ENCODE measurements at places on chromosomes 5 and 9.
A peak's percentile ranks its signal among the peaks of the same experiment; 100 is the strongest.

GRCh38 chr5:179886190-179886911 lies 21.3 kb downstream of the TBC1D9B start:
- DNase-seq = no peak

- DNase-seq = no peak
Measured at GRCh38 chr5:604391-604831, 7.7 kb upstream of the CEP72 start.

GRCh38 chr5:127031863-127032232 lies 1.5 kb upstream of the MARCHF3 start:
- peak; percentile 14 for DNase-seq

GRCh38 chr5:93100428-93100827 lies 480.6 kb downstream of the NR2F1-AS1 start:
- no peak for DNase-seq

DNA sequence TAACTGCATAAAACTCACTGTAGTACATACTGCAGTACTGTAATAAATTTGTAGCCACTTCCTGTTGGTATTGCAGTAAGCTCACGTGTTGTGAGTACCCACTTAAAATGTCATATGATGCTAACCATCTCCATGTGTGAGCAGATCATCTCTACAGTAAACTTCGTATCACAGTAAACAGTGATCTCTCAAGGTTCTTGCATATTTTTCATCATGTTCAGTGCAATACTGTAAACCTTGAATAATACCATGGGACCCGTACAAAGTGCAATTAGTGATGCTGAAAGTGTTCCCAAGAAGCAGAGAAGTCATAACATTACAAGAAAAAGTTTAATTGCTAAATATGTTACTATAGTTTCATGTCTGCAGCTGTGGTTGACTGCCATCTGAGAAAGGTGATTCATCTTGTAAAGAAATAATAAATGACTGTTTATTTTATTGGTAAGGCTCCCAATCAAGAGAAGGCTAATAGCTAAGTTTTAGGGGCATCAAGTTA lies 253.8 kb upstream of the POU5F2 start:
- peak; percentile 19 for DNase-seq

DNA sequence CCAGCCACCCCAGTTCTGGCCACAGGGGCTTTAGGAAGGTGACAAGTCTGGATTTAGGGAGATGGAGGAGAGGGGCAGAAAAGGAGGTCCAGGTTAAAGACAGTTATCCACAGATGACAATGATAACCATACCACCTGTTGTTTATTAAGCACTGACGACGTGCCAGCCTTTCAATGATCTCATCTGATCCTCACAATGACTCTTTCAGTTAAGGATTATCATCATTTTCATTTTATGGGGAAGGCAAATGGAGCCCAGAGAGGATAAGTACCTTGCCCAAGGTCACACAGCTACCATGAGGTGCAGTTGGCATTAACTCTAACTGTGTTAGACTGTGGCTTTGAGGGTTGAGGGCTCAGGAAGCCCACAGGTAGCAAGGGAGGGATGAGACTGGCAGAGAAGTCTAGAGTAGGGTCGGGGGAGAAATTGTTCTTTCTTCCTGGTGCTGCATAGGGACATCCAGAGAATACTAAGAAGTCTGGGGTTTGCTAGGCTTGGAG lies 21.5 kb upstream of the JADE2 start:
- peak; percentile 10 for DNase-seq

GRCh38 chr9:10704720-10705119 lies 91.9 kb upstream of the PTPRD start:
- DNase-seq = no peak

DNA sequence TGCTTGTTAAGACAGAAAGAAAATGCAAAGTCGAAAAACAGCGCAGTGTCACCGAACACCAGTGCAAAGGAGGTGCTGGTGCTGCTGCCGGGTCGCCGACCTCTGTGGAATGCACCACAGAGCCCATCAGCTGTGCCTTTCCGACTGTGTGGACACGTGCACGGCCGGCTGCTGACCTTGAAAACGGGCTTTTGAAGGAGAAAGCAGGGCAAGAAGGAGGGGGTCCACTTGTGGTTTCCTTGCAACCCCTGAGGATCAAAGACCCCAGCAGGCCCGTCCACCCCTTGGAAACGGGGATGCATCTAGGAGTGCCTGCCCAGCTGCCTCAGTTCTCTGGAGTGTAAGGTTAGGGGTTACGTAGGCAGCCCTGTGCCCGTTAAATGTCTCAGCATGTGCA lies 6.2 kb upstream of the OLFM1 start:
- no peak for DNase-seq

- DNase-seq = no peak
Measured at GRCh38 chr5:175873088-175873454, 1.7 kb downstream of the CPLX2 start.

DNA sequence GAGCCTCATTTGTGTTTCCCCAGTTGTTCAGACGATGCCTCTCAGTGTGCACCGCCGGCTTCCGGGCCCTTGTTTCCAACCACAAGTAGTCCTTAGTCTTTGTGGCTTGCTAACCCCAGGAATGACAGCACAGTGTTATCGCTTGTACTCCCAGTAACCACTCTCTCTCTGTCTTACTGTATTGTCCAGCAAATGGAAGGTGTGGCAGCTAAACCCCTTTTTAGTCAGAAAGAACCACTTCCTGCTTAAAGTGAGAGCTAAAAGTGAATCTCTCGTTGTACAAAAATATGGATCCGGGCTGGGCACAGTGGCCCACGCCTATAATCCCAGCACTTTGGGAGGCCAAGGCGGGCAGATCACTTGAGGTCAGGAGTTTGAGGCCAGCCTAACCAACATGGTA lies 61.3 kb downstream of the ENC1 start:
- DNase-seq = no peak

DNA sequence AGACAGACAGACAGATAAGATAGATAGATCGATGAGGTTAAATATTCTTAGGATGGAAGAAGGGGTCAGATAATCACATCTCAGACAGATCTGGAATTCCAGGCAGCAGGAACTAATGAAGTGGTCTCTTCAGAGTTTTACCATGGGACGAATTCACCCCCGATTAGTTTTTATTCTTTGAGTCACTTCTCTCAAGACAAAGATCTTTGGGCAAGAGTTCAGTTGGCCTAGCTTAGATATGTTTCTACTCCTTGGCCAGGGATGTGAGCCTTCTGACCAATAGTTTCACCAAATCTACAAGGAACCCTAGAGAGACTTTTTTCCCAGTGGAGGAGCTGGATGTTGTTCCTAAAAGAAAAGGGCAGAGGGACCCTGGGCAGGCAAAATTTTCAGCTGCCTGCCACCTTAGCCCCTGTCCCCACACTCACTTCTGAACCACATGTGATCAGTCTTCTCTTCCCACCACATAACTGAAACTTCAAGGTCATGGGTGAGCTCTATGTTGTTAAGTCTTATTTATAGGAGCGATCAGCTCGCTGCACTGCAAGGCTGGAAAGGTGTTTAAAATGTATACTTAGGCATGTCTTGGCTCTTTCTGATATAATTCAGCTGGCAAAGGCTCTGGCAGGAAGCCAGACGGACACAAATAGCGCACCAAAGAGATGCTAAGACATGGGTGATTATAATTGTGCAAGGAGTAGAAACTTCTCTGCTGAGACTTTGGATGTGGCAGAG lies 132.9 kb downstream of the PALM2AKAP2 start:
- DNase-seq = no peak

GRCh38 chr5:147396070-147396823 lies 113.6 kb downstream of the DPYSL3 start:
- no peak for DNase-seq

DNA sequence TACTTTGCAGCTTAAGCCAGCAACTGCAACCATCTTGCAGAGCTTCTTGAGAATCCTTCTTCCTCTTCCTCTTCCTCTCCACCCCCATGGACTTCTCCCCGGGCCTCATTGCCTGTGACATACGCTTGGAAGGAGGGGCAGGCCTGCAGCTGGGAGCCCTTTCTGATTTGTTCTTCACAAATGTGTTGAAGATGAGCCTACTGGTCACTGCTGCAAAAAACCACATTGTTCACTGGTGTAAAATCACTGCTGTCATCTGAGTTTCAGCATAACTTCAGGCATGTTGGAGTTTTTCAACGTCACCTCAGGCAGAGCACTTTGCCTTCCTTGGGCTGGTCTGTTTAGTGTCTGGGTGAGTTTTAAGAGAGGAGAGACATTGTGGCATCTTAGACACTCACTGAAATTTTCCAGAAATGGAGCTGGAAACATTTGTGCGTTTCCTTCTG lies 7.9 kb downstream of the TJP2 start:
- no peak for DNase-seq

GRCh38 chr9:2255128-2255527 lies 240.0 kb downstream of the SMARCA2 start:
- no peak for DNase-seq

DNA sequence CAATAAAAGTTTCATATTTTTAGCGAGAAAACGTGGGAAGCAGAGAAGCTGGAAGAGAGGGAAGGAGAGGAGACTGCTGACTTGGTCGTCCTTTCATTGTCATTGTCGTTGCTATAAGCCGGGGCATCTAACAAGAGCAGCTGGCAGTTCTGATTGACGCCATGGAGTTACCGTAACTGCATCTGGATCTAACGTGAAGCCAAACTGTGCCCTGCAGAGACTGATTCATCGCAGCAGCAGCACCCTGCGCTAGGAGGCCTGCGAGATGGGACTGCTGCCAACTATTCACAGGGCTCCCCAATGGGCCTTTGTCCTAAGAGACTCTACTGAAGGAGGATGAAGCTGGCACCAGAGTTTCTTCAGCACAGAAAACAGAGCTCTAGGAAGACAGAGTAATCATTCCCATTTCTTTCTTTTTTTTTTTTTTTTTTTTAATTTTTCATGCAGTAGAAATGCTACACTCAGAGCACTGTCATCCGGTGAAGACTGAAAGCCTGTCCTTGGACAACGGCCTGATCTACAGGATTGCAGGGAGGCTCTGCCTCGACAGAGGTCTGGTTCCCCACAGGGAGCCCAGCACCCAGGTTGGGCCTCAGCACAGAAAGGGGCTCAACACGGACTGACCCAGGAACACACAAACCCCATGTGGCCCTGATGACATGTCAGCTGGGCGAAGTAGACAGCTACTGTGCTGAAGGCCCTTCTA lies 47.8 kb downstream of the RETREG1 start:
- no peak for DNase-seq

GRCh38 chr5:163569284-163569683 lies 63.9 kb downstream of the MAT2B start:
- peak; percentile 50 for DNase-seq

DNA sequence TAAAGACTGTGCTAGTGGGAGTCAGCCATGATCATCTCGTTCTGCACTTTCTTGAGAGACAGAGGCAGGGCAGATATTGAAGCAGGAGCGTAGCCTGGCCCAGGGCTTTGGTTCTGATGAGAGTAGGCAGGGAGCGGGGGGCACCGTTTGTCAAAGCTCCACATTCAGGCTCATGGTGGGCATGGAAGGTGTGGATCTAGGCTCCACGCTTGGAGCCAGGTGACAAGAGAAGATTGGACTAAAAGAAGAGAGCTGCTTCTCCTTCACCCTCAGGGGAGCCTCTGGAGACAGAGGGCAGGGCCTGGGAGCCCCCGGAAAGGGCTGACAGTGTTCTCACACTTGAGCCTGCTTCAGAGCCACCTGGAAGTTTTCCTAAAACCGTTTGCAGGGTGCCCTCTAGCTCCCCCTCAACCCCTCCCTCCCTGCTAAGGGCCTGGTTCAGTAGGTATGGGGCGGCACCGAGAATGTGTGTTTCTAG lies 24.7 kb upstream of the FCN2 start:
- DNase-seq = no peak

- no peak for DNase-seq
Measured at GRCh38 chr5:176157656-176158055, 80.6 kb upstream of the SIMC1 start.

GRCh38 chr9:22911632-22912031 lies 465.0 kb downstream of the DMRTA1 start:
- no peak for DNase-seq

DNA sequence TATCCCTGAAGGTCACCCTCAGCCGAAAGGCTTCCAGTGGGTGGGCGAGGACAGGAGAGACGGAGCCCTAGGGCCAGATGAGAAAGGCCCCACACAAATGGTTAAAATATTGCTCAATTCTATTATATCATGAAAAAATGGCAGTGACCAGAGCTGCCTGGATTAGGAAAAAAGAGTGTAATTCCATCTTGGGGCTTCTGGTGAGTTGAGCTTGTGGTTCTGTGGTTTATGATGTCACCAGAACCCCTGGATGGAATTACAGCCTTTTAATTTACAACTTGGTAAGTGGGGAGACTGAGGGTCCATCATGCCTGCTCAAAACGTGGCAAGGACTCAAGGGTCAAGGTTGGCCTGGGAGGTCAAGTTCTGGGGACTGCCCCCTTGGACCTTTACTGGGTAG lies 55.5 kb upstream of the STC2 start:
- DNase-seq = peak; percentile 4

DNA sequence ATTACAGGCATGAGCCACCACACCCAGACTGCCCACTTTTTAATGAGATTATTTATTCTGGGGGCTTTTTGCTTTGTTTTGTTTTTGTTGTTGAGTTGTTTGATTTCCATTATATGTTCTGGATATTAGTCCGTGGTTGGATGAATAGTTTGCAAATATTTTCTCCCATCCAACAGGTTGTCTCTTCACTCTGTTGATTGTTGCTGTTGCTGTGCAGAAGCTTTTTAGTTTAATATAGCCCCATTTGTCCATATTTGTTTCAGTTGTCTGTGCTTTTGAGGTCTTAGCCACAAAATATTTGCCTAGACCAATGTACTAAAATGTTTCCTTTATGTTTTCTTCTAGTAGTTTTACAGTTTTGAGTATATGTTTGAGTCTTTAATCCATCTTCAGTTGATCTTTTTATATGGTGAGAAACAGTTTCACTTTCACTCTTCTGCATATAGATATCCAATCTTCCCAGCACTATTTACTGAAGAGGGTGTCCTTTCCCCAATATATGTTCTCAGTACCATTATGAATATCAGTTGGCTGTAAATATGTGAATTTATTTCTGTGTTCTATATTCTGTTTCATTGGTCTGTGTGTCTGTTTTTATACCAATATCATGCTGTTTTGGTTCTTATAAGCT lies 30.2 kb upstream of the TBCA start:
- DNase-seq = no peak

- DNase-seq = no peak
Measured at GRCh38 chr9:37806271-37806670, 5.7 kb downstream of the DCAF10 start.

GRCh38 chr9:115687356-115687755 lies 466.2 kb upstream of the PAPPA start:
- no peak for DNase-seq

DNA sequence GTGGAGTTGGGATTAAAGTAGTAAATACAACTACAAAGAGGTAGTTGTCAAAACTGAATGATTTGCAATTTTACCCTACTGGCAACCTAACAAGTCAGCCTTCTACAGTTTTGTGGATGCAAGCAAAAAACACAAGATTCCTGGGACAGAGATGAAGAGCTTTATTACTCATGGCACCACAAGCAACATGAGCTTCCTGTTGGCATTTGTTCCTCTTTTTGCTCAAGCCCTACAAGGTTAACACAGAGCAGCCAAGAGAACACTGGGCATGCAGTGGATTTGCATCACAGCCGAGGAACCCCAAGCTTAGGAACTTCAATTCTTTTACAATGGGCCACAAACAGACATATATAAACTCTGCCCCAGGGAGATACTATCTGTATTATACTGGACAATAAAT lies 28.8 kb upstream of the DMAC1 start:
- no peak for DNase-seq
